Endothelial cell (in vitro differentiated cells): ENCODE measurements at places on chromosomes 5 and 9.

DNA sequence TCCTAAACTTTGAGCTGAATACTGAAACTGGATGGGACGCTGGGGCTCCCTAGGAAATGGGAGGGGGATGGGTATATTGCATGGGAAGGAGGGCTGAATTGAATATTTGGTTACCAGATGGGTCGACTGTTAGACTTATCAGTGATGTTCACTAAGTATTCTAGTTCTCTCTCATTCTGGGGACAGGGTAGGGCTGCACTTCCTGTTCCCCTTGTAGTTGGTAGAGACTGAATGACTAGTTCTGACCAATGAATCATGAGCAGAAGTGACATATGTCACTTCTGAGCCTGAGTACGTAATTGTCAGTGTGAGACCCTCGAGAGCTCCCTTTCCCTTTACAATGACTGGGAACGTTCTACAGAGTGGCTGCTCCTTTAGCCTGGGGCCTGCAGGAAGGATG is 55.5 kb upstream of the DMRT1 start:
- no peak for DNase-seq

GRCh38 chr5:54870271-54870670 is 115.1 kb downstream of the ESM1 start:
- DNase-seq, result no peak

DNA sequence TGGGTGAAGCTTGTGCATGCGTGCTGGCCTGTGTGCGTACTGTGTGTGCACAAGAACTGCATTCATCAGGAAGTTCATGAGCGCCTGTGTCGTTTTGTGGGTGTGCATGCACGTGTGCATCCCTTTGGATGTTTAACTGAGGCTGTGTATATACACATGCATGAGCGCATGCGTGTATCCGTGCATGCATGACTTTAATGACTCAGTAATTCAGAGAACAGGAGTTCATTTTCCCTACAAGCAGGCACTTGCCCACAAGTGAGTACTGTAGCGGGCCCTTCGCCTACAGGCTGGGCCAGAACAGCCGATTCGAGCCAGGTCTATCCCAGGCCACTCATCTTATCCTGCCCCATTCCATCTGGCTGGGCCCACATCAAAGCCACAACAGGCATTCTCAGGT is 29.8 kb downstream of the CORO2A start:
- no peak for DNase-seq

DNA sequence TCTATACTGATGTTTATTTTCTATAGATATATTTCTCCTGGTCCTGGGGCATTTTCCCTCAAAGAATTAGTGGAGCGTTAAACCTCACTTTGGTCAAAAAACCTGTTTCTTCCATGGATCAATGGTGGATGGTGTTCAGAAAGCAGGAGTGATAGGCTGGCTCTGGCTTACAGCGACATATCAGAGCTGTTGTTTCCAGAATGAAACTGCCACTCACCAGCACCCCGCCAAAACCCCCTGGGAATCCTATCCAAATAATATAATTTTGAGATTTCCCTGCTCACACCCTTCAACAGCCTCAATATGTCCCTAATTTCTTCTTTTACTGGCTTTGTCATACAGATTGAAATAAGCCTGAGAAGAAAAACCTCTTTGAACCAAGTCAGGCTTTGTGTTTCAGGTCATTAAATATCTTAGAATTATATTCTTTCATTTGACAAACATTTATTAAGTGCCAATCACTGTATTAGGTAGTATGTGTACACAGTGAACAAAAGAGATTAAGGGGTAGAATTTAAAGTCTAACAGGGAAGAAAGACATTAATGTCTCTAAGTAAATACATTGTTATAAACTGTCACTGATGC is 144.5 kb upstream of the GPR151 start:
- no peak for DNase-seq

DNA sequence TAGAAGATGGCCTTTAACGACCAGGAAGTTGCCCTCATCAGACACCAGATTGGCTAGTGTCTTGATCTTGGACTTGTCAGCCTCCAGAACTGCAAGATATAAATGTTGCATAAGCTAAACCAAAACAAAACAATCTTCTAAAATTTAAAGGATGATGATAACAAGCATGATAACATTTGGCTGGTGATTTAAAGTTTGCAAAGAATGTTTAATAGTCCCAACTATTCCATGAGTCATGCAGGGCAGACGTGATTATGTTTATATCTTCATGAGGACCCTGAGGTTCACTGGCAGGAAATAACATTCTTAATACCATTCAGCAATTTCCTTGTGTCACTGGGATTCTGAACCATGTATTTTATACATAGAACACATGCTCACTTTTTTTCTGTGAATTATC is 319.8 kb downstream of the HCN1 start:
- no peak for DNase-seq

DNA sequence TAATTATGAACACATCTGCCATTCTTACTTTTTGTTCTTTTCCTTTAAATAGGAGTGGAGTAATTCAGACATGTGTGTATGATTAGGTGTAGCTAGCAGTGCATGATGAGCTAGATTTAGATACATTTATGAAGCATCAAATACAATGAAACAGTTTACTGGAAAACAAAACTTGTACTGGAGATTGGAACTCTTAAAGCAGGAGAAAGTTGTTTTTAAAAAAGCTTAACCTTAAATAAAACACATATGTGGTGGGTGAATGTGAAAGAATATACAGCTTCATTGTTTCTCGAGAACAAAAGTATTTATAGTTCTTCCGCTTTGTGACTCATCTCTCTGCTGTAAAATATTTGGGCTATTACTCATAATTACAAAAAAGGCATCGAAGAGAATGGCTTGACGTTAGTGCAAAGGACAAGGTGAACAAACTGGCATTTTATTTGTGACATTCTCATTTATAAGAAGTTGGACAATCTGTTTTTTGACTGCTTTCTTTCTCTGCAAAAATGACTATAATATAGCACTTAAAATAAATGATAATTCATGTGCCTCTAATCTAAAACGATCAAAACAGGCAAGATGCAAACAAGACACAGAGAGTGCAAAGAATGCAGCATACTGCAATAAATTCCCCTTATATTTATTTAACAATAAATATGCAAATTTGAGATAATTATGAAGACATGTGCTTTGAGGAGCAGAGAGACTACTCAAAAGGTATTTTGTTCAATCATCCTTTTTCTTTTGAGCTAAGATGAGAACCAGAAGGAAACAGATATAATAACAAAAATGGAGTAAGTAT is 478.8 kb downstream of the CETN3 start:
- DNase-seq, result no peak

DNA sequence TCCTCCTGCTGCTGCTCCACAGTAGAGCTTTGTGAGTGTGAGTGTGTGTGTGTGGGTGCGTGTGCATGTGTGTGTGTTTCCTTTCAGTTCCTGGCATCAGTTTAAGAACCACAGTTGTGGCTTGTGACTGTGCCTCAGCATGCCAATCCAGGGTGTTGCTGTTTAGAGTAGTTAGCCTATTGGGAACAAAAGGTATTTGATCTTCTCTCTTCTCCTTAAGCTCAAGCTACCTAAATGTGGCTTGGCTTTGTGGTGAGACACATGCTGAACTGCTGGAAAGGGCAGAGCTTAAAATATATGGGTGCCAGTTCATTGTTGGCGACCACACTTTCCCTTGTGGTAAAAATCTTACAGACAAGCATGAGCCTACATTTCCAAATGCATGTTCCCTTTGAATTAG is 116.6 kb upstream of the BNC2 start:
- no peak for DNase-seq

- no peak for DNase-seq
Observed at GRCh38 chr5:10862085-10862484, 101.1 kb upstream of the DAP start.

- DNase-seq, result no peak
Observed at GRCh38 chr9:117916291-117916690, 212.1 kb downstream of the TLR4 start.

DNA sequence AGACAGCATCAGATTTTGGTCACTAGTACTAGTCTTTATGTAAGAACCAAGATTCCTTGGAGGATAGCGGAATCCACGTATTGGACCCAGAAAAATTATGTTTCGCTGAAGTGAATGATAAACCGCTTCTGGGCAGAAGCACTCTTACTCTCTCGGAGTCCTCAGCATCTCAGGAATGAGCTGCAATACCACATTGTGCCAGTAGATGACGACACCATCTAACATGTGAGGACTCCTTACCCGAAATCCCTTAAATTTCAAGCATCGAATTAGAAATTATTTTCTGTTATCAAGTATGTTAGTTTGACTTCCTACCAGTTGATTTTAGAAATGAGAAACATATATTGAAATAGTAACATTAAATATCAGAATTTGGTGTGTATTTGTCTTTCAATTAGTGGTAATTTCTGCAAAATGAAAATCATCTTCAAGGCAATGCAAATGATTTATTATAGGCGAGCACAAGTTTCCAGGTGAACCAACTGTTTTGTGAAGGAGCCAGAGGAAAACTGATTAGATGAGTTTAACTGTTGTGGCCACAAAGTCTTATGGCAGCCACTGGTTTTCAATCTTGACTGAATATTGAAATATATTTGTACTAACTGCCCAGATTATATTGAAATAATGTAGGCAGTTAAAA is 66.0 kb upstream of the CAMK4 start:
- DNase-seq, result peak; percentile 82

GRCh38 chr5:68148096-68148495 is 67.5 kb upstream of the PIK3R1 start:
- no peak for DNase-seq

- DNase-seq, result no peak
Observed at GRCh38 chr5:82971901-82972300, 105.3 kb downstream of the TMEM167A start.

- no peak for DNase-seq
Observed at GRCh38 chr5:96279801-96280542, 153.1 kb downstream of the PCSK1 start.

DNA sequence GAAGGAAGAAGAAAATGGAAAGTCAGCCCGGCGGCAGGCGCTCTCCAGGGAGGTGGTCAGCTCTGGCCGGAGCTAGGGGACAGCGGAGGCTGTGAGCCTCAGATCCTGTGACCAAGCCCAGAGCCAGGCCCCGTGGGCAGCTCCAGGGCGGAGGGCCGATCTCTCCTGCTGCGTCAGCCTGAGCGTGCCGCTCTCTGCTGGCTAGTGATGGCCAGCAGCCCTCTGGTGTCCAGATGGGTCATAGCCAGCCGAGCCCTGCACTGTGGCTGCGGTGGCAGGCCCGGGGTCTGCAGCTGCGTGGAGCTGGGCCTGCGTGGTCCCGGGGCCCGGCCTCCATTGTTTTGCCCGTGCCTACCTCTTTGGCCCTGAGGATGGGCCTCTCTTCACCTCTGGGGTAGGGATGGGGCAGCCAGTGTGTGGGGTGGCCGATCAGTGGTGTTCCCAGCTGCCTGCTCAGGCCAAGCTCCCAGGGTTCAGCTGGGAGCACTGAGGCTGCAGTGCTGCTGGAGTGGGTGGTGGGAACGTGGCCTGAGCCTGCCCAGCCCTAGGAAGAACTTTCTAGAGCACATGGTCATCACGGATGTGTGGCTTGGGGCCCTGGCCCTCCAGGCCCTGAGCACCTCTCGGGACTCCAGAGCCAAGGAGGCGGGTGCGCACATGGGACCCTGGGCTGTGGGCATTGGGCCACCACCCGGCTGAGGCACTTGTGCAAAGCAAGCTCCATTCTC is 17.1 kb upstream of the NRARP start:
- DNase-seq, result peak; percentile 58

- no peak for DNase-seq
Observed at GRCh38 chr9:114371973-114372917, 15.5 kb downstream of the AKNA start.

GRCh38 chr5:178839319-178839704 is 20.4 kb upstream of the ZNF354B start:
- DNase-seq, result peak; percentile 43

DNA sequence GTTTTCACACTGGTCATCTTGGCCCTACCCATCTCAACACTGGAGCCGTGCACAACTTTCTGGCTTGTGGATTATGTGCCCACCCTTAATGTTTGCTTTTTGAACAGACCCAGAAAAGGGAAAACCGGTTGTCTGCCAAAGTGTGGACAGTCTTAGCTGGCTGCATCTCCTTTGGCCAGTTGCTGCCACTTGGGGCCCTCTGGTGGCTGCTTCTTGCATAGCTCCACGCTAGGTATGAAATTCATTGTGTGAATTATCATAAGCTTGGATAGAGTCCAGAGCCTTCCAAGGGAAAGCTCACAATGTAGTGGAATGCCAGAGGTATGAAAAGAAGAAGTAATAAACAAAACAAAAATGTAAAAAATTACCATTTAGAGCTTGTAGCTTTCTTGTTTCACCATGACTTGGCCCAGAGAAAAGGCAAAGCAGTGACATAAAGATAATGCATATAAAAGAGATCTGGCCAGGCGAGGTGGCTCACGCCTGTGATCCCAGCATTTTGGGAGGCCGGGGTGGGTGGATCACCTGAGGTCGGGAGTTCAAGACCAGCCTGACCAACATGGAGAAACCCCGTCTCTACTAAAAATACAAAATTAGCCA is 12.5 kb upstream of the SLC36A3 start:
- DNase-seq, result peak; percentile 80

DNA sequence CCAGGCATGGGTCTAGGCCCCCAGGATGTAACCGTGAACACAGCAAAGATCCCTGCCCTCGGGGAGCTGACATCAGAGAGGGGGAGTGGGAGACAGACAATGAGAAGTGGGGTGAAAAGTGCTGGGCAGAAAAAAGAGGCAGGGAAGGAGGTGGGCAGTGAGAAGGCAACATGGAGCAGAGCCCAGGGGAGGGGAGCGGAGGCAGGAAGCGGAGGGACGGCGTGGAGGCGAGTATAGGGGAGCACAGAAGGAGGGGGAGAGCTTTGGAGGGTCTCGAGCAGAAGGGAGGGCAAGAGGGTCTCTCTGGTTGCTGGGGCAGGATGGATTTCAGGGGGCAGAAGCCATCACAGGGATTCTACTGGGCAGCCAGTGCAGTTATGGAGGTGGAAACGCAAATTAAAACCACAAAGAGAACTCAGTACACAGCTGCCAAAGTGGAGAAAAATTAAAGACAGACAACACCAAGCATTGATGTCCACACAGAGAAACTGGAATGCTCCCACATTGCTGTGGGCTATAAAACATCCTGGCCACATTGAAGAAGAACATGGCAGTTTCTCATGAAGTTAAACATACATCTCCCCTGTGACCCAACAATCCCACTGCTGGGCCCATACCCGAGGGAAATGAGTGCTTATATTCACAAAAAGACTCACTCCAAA is 21.1 kb upstream of the LAMC3 start:
- no peak for DNase-seq

DNA sequence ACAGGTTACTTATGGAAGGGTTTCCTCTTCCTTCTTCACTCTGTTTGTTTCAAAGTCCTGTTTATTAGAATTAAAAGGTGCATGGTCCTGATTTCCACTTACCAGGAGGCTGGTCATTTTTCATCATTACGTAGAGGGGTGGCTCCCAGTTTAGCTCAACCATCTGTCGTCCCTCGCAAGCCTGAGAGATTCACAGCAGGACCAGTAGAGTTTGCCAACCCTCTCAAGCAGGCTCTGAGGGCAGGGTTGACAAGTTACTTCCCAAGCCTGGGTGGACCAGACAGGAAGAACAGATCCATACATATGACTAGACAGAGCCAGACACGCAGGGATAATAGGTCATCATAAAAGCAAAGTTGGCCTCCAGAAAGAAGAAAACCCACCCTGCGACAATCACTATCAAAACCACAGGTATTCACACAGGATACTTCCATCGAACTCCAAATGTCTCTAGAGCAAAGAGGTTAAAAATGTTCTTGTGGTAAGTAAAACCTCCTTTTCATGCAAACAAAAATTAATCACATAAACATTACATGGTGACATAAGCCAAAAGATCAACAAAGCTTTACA is 151.9 kb downstream of the ELAVL2 start:
- DNase-seq, result no peak

- DNase-seq, result no peak
Observed at GRCh38 chr9:95074632-95075031, 242.9 kb downstream of the FANCC start.

- no peak for DNase-seq
Observed at GRCh38 chr5:79959407-79959806, 31.7 kb downstream of the MTX3 start.
